Lung (tissue), 17 donors: ENCODE measurements at places on chromosomes 6 and 20. TPM values are rescaled to one million over a fixed set of nuclear protein-coding genes. Genes with fewer than 3 reads are reported as not detected.

GRCh38 chr20:32521780-32522525, 63.2 kb downstream of the NOL4L start:
- no peak overlapping the region for H3K4me3 ChIP-seq
- no peaks in the 10 kb centered on the region for H3K27me3 ChIP-seq
- H3K36me3 ChIP-seq, result no peaks in the 10 kb centered on the region
- no peak overlapping the region for H3K27ac ChIP-seq
- no peaks in the 10 kb centered on the region for H3K4me1 ChIP-seq
- DNase-seq, result peak; percentile 85

DNA sequence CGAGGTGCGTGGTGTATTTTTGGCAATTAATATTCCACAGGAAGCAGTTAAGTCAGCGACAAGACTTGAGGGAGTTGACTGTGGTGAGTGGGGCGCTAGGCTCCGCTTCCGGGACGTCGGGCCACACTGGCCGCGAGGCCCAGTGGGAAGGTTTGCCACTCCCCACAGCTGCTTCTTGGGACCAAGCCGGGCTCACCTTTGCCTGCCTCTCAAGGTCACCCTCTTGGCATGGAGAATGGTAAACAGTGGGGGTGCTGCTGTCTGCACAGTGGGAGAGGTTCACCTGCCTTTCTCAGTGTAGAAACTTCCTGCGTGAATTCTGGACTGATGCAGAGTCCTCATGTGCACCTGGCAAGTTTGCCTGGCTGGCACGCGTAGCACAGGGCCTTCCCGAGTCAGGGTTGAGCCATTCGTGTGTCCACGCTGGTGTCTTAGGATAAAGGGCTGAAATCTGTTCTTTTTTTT, 6.4 kb downstream of the OSBPL2 start:
- H3K4me3 ChIP-seq, result no peak overlapping the region
- H3K36me3 ChIP-seq, result no peaks in the 10 kb centered on the region
- no peaks in the 10 kb centered on the region for H3K27me3 ChIP-seq
- peaks cover 15% of the 10 kb centered on the region for H3K4me1 ChIP-seq
- H3K27ac ChIP-seq, result peak overlapping the region; percentile 27

DNA sequence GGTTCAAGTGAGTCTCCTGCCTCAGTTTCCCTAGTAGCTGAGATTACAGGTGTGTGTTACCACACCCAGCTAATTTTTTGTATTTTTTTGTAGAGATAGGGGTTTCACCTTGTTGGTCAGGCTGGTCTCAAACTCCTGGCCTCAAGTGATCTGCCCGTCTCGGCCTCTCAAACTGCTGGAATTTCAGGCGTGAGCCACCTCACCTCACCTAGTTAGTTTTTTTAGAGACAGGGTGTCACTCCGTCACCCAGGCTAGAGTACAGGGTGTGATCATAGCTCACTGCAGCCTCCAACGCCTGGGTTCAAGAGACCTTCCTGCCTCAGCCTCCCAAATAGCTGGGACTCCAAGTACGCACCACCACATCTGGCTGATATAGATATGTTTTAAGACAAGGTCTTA, 22.9 kb downstream of the SYTL3 start:
- H3K27me3 ChIP-seq, result no peaks in the 10 kb centered on the region
- DNase-seq, result no peak
- H3K4me1 ChIP-seq, result no peaks in the 10 kb centered on the region
- no peaks in the 10 kb centered on the region for H3K36me3 ChIP-seq

- no peaks in the 10 kb centered on the region for H3K27me3 ChIP-seq
- no peak overlapping the region for H3K27ac ChIP-seq
- no peaks in the 10 kb centered on the region for H3K36me3 ChIP-seq
- DNase-seq, result no peak
- H3K4me1 ChIP-seq, result peaks cover 3% of the 10 kb centered on the region
- no peak overlapping the region for H3K4me3 ChIP-seq
Measured at GRCh38 chr6:79707621-79708020, 76.5 kb downstream of the SH3BGRL2 start.

DNA sequence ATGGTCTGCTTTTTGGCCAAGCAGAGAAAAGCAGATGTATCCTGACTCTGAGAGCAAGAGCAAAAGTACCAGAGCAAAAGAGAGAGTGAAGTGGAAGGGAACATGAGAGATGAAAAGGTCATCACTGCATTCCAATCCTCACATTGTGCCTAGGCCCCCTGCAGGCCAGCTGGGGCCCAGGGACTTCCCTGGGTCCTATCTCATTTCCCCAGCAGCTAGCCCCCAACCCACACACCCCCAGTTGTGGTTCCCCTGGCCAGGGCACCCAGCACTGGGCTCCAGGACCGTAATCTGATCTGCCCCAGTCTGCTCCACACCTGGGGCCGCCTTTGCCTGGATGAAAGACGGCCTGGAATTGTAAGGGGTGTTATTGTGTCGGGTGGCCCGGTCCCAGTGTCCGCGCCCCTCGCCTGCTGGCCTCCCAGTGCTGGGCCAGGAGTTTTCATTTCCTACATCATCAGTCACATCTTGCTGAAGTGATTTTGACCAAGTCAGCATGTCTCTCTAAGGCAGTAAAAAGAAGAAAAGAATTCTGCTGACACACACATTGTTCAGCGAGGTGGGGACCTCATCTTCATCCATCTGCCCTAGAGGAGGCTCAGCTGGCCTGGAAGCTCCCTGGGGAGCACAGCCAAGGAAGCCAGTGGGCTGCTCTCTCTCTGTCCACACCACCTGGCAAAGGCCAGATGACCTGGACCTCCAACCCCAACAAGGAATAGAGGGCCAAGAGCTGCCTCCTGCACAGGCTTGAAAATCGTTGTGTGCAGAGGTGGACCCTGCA, 4.0 kb upstream of the BMP7 start:
- no peak overlapping the region for H3K4me3 ChIP-seq
- no peak for DNase-seq
- H3K27me3 ChIP-seq, result no peaks in the 10 kb centered on the region
- H3K36me3 ChIP-seq, result no peaks in the 10 kb centered on the region

DNA sequence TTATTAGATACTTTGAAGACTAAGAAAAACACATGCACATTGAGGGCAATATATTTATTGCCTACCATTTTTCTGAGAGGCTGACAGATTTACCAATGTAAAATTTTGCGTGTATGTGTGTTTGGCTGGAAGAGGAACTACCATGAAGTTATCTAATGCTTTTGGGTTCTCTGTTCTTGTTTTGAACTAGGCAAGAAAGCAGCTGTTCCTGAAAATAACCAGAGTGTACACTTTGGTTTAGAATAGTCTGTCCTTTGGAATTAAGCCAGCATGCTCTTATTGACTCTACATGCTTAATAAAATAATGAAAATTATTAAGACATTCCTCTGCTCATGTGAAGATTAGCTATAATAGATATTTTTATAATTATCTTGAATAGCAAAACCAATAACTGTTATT, 129.2 kb downstream of the MYB start:
- H3K27me3 ChIP-seq, result no peaks in the 10 kb centered on the region
- peak; percentile 10 for DNase-seq
- no peak overlapping the region for H3K4me3 ChIP-seq
- H3K36me3 ChIP-seq, result no peaks in the 10 kb centered on the region

GRCh38 chr6:136037242-136037875, 185.9 kb downstream of the PDE7B start:
- no peaks in the 10 kb centered on the region for H3K36me3 ChIP-seq
- H3K4me1 ChIP-seq, result peaks cover 25% of the 10 kb centered on the region
- H3K4me3 ChIP-seq, result no peak overlapping the region

The OLIG3 gene
- total RNA-seq, result not detected

The HLA-DRB5 gene
- total RNA-seq, result 1.1 TPM

- H3K36me3 ChIP-seq, result no peaks in the 10 kb centered on the region
- H3K27me3 ChIP-seq, result no peaks in the 10 kb centered on the region
- H3K27ac ChIP-seq, result peak overlapping the region; percentile 42
- no peak overlapping the region for H3K4me3 ChIP-seq
Measured at GRCh38 chr20:36493801-36494114, 47.6 kb upstream of the MYL9 start.

DNA sequence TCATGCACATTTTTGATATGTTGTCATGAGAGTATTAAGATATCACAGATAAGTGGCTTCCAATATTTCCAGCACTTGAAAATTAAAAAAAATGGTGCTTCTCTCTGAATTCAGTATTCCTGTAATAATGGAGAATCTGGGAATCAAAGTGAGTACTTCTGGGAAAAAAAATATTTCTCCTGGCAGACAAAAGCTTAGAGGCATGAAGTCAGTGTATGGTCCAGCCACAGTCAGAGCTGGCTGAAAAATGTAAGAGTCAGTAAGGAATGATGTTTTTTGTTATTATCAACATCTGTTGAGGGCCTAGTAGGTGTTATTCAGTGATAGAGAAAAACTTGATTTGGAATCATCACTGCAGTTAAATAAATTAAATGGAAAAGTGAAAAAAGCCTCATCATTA, 3.2 kb upstream of the RFPL4B start:
- DNase-seq, result no peak
- H3K27me3 ChIP-seq, result no peaks in the 10 kb centered on the region
- no peak overlapping the region for H3K4me3 ChIP-seq

The OR12D3 gene
- total RNA-seq, result not detected
